Mesothelial cell of epicardium (in vitro differentiated cells): ENCODE measurements at places on chromosomes 7 and 10.
A peak's percentile ranks its signal among the peaks of the same experiment; 100 is the strongest.

GRCh38 chr10:75065076-75065475 lies 46.4 kb upstream of the SAMD8 start:
- DNase-seq, result no peak

GRCh38 chr10:86759073-86759672 lies 2.8 kb downstream of the BMPR1A start:
- DNase-seq, result no peak

GRCh38 chr10:132455441-132455971 lies 58.5 kb downstream of the PWWP2B start:
- no peak for DNase-seq

DNA sequence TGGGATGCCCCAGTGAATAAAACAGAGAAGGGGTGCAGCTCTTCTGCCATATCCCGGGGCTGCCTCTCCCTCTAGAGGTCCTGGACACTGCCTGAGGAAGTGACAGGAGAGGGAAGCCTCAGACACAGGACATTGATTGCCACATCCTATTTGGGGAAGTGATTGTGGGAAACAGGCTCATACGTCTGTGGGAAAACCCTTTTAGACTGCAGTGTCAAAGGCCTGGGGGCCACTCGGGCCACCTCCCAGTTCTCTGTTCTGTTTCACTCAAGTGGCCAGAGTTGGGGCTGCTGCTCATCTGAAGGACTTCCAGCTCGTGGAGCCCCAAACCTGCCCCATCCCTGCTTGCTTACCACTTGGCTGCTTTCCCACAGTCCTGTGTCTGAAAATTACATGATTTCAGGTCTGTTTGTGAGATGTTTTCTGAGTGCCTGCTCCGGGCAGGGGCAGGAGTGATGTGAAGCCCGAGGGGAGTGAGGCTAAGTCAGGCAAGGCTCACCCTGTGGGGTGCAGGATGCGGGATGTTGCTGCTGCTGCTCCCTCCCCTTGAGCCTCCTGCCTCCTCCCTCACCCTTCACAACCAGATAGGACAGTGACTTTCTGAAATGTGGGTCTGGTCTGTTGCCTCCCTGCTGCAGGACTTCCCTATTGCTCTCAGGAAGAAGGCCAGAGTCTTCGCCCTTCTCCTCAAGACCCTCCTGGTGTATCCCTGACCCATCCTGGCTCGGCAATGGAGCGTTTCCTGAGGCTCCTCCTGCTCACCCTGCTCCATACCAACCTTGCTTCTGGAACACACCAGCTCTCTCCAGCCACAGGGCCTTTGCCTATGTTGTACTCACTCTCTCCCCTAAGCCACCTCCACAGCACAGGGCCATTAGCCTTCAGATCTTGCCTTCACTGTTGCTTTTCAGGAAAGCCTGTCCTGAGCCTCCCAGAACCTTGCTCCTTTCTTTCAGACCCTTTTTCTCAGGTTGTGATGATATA lies 58.4 kb downstream of the NEURL1 start:
- DNase-seq, result no peak

DNA sequence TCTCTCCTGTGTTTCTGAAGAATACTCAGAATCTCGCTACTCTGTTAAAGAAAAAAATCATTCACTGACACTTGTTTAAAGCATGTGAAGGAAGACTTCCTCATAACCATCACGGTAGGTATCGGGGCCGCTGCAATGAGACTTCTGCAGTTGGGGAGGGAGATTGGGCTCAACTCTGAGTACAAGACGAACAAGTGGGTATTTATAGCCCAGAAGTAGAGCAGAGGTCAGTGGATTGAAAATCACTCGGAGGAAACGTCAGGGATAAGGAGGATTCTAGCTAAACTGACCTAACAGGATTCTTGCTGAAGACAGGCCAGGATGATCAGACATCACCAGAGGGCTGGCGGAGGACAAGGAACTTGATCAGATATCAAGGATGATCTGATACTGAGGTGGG lies 33.3 kb downstream of the ITPRIP start:
- DNase-seq, result no peak

DNA sequence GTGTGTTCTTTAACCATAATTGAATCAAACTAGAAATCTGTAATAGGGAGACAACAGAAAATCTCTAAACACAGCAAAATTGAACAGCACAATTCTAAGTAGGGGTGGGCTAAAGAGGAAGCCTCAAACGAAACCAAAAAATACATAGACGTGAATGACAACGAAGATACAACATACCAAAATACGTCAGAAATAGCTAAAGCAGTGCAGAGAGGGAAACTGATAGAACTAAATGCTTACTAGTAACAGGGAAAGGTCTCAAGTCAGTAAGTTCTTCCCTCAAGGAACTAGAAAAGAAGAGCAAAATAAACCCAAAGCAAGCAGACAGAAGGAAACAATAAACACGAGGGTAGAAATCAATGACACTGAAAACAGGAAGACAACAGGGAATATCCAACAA lies 19.1 kb downstream of the RPP38 start:
- no peak for DNase-seq

DNA sequence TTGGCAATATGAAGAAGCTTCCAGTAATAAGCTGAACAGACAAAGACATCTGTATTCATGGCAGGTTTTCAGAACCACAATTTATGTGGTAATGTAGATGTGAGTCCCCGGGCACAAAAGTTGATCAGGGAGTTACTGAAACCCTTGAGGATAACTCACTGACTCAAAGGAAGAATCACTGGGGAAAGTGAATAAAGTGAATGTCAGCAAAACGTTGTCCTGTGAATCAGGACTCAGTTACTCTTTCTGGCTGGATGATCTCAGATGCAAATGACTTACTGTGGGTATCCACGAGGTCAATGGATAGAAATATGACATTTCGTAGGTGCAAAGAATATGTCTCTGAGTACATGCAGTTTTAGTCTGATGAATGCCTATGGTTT lies 172.8 kb upstream of the CTBP2 start:
- no peak for DNase-seq

DNA sequence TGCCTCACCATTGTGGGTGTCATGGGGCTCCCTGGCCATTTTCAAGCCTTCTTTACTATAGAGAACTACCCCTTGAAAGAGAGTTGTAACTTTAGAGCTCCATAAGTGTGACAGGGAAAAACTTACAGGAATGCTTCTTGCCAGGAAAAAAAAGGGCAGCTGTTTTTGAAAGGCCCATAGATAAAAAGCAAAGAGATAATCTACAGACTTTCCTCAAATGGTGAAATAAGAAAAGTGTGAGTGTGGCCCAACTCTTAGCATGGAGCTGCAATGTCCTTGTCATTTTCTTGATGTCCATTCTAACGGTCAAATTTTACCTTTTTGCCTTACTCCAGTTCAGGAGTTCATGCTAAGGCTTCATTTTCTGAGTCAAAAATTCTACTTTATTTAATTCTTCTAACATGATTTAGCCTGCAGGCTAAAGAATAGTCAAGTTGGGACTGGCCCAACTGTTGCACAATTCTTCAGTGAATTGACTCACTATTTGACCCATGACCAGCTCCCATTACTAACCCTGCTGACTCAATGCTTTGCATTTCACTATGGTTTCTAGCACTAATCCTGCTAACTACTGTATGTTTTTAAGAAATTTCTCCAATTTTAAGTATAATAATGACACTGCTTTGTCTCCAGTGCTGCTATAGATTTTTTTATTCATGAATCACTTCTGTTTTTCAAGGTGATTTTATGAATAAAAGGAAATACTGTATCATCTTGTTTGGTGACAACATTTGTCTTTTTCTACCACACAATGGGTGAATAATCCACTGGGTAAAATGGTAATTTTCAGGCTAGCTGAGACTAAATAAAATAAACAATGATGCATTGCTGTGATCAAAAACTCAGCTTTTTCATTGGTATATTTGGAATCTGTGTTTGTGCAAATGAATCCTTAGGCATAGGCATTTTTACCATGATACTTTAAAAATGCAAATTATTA lies 41.4 kb upstream of the SGCE start:
- DNase-seq, result no peak

GRCh38 chr10:84521013-84521412 lies 192.6 kb downstream of the CCSER2 start:
- no peak for DNase-seq

DNA sequence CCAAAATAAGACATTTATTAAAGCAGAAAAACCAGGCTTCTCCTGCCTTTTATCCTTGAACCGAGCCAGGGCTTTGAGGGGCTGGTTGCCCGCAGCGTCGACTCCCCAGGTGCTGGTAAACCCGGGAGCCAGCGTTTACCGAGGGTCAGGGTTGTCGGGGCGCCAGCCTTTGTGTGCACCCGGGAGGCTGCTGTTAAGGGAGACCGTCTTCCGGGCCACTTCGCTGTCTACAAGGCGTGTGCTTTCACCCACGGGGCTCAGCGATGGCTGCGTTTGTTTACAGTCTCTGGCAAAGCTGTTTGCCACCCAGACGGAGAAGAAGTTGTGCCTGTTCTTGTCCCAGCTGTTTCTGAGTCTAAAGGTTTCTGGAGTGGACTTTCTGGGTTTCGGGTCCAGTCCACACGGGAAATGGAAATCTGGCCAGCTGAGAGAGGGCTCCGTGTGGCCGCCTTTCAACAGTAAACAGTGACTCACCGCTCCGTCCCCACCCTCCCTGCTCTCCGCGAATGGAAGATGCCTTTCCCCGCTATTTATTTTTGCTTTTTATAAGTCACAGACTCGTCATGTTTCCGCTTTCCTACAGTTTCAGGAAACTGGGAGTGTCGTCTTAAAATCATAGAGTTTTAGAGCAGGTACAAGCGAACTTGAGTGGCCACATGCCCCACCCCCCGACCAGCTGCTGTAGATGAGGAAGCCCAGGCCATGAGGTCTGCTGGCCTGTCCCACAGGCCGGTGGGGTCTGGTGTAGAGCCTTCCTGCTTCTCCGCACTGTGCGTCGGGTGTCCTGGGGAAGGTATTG lies 2.2 kb downstream of the MAFK start:
- DNase-seq, result no peak

DNA sequence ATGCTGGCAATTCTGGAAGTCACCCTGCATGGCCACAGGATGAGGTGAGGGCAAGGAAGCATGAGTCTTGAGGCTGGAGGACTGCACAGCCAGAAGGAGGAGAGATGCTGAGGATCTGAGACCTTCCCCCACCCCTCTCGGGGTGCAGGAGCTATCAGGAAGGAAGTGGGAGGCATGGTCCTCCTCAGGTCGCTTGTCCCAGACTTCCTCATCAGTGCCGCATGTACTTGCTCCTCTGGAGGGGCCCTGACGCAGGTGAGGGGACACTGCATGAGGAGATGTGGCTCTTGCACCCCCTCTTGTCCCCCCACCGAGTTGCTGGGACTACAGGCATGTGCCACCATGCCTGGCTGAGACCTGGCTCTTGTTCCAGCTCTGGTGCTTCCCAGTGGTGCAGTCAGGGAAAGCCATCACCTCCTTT lies 5.7 kb upstream of the ZMIZ1 start:
- DNase-seq, result no peak

DNA sequence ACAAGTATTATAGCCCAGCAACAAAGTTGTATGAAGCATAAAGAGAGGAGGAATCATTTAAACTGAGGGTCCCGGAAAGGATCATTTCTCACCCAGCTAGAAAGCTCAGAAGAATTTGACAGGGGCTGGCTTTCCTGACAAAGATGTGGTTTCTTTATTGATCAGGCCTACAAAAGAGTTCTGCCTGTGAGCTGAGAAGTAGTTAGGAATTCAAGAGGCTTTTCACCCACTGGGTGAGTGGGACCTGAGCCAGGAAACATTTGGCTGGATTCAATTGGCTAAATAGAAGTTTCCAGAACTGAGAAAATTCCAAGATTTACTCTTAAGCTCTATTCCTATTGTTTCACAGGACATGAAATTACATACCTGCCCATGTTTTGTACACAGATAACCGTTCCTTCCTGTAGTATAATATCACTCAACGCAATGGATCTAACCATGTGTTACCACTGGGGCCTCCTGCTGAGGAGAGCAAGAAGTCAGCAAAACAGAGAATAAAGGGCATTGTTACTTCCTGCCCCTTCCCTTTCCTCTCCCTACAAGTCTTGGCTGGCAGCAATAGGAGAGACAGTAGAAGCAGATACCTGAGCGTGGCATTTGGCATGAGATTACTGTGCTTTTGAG lies 53.9 kb upstream of the PAPSS2 start:
- DNase-seq, result no peak

- DNase-seq, result no peak
Measured at GRCh38 chr10:98404571-98405359, 10.2 kb downstream of the PYROXD2 start.

DNA sequence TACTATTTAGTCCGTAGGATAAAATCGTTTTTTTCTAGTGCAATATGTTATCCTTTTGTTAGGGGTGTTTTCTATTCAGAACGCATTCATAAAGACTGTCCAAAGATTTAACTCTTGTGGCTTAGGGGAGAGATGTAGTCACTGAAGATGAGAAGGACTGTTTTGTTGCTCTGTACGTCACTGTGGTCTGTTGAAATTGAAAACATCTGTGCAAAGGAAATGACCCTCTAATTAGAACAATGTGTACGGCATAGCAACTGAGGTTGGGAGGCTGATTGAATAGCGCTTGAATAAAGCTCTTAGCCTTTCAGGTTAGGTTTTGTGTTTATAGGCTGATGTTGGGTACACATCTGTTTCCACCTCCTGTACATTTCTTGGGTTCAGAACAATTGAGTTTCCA lies 453.4 kb upstream of the AKR1E2 start:
- DNase-seq, result no peak

DNA sequence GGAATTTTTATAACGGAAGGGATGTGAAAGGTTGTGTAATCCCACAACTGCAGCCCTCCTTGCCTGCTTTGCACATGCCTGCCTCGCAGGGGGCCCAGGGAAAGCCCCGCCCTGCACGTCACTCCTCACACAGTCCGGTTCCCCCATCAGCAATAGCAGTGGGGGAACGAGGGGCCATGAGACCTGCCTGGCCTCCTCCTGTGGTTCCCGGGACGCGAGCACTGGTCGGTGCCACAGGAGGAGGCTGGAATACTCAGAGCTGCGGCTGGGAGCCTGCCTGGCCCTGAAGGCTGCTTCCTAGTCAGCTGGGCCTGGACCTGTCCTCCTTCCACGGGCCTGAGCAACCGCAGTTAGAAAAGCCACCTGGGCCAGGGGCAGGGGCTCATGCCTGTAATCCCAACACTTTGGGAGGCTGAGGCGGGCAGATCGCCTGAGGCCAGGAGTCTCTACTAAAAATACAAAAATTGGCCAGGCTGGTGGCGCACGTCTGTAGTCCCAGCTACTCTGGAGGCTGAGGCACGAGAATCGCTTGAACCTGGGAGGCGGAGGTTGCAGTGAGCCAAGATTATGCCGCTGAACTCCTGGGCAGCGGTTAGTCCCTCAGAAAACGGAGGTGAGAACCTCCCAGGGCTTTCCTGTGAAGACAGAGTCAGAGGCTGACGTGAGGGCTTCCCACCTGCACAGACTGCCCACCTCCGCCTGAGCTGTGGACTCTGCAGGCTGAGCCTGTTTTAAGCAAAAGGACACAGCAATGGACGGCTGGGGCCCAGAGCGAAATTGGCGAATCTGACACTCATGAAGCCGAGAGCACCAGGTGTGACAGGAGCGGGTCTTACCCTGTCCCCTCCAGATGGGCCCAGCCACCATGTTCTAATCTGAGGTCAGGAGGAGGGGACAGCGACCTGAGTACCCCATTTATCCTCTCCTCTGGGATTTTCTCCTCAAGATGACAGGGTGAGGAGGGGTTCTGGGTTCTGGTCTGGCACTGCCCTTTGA lies 52.9 kb downstream of the VIPR2 start:
- peak; percentile 35 for DNase-seq

DNA sequence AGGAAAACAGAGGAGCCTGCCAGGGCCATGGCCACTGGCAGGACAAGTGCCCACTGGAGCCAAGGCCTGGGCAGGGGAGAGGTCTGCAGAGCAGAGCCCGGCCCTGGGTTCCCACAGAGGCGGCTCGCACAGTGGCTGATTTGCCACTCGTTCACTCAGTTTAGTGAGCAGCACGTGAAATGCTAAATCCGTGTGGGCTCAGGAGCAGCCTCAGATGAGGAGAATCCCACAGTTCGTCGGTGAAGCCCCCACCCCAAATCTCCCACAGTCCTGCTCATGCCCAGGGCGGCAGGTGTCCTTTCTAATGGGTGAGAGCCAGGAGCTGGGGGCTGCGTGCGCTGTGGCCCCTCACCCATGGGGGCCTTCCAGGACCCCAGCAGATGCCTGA lies 107.7 kb upstream of the FAM20C start:
- no peak for DNase-seq
